ENCODE measurements at places on chromosomes 3 and 15.

DNA sequence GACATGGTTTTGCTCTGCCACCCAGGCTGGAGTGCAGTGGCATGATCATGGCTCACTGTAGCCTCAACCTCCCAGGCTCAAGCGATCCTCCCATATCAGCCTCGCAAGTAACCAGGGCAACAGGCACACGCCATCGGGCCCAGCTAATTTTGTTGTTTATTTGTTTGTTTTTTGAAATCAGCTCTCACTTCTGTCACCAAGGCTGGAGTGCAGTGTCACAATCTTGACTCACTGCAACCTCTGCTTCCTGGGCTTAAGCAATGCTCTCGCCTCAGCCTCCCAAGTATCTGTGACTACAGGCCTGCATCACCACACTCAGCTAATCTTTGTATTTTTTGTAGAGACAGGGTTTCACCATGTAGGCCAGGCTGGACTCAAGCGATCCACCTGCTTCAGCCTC lies 26.3 kb upstream of the PLCH1 start:
- DNase-seq: no peak

DNA sequence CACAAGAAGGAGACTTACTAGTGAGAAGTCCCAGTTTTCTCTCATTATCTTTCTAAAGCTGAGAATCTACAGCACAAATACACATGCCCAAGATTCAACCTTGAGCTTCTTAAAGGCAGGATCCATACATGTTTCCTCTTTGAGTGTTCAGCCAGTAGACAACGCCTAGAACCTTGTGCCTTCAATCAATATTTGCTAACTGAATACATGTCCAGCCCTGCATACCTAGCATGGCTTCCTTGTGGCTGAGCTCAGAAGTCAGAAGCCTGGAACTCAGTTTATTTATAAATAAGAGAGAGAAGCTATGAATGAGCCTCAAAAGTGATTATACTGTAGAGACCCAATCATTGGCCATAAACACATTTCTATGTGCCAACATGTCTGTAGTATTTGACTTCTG lies 43.5 kb downstream of the ACP3 start:
- DNase-seq: no peak

DNA sequence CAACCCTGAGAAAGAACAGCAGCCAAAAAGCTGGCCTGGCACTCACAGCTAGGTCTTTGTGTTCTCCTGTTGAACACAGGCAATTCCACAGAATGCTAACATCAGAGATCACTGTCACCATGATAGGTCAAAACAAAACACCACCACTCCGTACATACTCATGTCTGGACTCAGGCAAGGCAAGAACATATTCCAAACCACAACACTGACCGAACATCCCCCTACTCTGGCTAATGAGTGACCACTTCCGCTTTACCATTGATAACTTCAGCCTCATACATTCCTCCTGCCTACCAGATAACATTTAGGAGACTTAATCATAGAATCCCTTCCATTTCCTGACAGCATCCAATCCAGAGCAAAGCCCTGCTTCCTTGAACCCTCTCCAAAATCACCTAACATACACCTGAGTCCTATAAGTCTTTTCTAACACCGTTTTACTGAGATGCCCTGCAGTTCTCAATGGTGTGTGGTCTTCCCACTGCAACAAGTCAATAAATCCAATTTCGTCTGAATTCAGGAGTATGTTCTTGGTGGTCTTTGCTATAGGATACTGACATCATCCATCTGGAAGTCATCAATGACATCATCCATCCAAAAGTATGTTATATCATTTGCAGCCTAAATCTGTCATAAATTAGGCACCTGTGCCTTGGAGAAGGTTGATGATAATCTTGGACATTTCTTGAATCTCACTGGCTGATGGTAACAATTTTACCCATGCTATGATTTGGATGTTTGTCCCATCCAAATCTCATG lies 23.7 kb downstream of the RIOX2 start:
- no peak for DNase-seq

- no peak for DNase-seq
These were observed 243.8 kb downstream of the ZNF621 start for GRCh38 chr3:40768536-40768935.

GRCh38 chr15:49082960-49083359 lies 36.7 kb upstream of the SECISBP2L start:
- DNase-seq: no peak

DNA sequence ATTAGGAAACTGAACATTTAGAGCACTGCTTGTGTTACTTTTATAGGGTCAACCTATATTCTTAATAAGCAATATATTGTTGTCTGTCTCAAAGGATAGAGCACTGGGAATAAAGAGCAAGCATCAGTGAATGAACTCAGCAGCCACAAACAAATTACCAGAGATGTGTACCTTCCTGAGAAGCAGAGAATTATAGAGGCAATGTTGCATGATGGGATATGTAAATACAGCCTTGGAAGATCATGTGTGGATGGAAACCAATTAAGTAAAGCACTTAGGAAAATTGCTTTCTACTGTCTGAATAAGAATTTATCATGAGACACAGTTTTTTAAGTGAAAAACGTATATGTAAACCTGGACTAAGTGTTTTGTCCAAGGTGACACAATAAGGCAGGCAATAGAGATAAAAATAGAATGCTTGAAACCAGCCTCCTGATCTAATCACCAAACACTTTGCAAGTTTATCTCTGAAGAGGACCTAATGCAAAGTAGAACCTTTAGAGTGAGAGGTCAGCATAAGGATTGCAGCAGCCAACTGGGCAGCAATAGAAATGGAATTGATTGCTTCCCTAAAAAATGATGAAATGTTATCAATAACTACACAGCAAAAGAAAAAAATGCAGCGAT lies 848.0 kb downstream of the TUSC7 start:
- DNase-seq: no peak

- DNase-seq: no peak
These were observed 2.1 kb downstream of the TRIM69 start for GRCh38 chr15:44738340-44738984.

DNA sequence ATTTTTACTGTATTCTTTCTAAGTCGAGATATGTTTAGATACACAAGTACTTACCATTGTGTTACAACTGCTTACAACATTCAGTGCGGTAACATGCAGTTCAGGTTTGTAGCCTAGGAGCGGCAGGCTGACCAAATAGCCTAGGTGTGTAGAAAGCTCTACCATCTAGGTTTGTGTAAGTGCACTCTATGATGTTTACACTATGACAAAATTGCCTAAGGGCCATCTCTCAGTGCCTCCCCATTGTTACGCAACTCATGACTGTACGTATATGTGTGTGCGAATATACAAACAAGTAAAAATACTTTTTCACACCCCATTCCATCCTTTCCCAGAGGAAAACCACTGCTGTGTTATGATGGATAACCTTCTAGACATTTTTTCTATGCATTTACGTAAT lies 44.3 kb downstream of the PXYLP1 start:
- no peak for DNase-seq

DNA sequence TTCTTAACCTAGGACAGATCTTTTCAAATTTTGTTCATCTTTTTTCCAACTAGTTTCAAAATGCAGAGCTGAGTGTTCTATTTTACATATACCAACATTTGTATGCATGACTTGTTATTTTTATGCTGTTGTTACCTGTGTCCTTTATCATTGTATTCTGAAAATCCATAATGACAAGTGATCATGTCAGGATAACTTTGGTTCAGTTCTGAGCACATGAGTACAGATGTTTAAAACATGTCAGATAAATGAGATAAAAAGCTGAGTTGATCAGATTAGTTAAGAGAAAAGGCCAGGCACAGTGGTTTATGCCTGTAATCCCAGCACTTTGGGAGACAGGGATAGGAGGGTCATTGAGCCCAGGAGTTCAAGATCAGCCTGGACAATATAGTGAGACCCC lies 204.9 kb downstream of the SSR3 start:
- DNase-seq: no peak

GRCh38 chr15:77537006-77537405 lies 95.7 kb downstream of the LINGO1 start:
- DNase-seq: no peak

DNA sequence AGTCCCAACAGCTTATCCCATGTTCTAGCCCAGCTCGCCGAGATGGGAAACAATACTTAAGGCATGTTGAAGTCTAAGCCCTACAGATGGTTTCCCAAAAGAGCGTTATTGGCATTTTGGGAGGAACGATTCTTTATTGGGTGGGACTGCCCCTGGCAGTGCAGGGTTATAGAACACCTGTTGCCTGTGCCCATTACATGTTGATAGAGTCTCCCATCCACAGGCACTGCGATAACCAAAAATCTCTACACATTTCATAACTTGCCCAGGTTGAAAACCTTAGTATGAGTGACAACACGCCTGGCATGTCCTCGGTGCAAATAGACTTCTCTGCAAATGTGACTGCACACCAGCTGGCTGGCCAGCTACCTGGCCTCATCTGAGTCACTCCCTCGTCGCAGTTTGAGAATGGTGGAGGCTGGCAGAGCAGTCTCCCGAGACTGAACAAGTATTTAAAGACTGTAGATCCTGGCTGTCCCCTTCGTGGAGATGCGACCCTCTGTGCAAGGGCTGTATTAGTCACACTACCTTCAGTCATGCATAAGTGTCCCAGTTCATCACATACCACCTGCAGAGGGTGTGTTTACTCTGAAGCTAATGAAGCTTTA lies 18.7 kb downstream of the ZNF80 start:
- peak; percentile 36 for DNase-seq
